ENCODE measurements at places on chromosomes 6 and 20. TPM values are rescaled to one million over a fixed set of nuclear protein-coding genes. Genes with fewer than 3 reads are reported as not detected.

Gene PCSK2
- not detected for total RNA-seq

Gene C20orf204
- 1.9 TPM for total RNA-seq

Gene LZTS3
- 5.2 TPM for total RNA-seq

Gene SYCP2
- total RNA-seq, result 39.7 TPM

Gene LY6G6F
- total RNA-seq, result not detected

Gene PTK6
- total RNA-seq, result 6.5 TPM

Gene PPDPF
- total RNA-seq, result 241 TPM

Gene EYS
- total RNA-seq, result not detected

Gene SEMG1
- total RNA-seq, result not detected

Gene C6orf15
- total RNA-seq, result not detected

Gene KIF25
- 0.44 TPM for total RNA-seq

Gene MMS22L
- 28.5 TPM for total RNA-seq

Gene VPS52
- 77.7 TPM for total RNA-seq

Gene CAGE1
- not detected for total RNA-seq

Gene VWA7
- total RNA-seq, result 4.3 TPM

Gene ANKRD60
- total RNA-seq, result not detected

Gene PSMG4
- 27.0 TPM for total RNA-seq

Gene RNF114
- total RNA-seq, result 70.0 TPM

Gene CDH4
- not detected for total RNA-seq

Gene ADGRB3
- total RNA-seq, result 0.10 TPM

Gene NKX2-2
- total RNA-seq, result not detected

Gene PPP1R16B
- total RNA-seq, result 0.92 TPM

Gene GJA10
- not detected for total RNA-seq

Gene GHRH
- total RNA-seq, result not detected

Gene EPPIN
- total RNA-seq, result not detected

Gene SLC17A2
- total RNA-seq, result not detected

Gene YTHDF1
- total RNA-seq, result 43.0 TPM

Gene HLA-DOB
- 0.39 TPM for total RNA-seq

Gene GPR31
- total RNA-seq, result not detected

Gene CLIC5
- 0.05 TPM for total RNA-seq

Gene PPP2R5D
- 63.6 TPM for total RNA-seq

Gene PBOV1
- not detected for total RNA-seq

Gene NKX2-4
- not detected for total RNA-seq

Gene SNAI1
- total RNA-seq, result 8.8 TPM

Gene APCDD1L
- 0.62 TPM for total RNA-seq

Gene CCDC170
- not detected for total RNA-seq

Gene PRR18
- 0.23 TPM for total RNA-seq

Gene RAD21L1
- 1.0 TPM for total RNA-seq

Gene MRAP2
- 2.5 TPM for total RNA-seq

Gene HLA-G
- total RNA-seq, result 0.62 TPM

Gene GPLD1
- 0.98 TPM for total RNA-seq

Gene PRSS35
- total RNA-seq, result 0.10 TPM

Gene CCR6
- not detected for total RNA-seq

Gene GNMT
- 0.72 TPM for total RNA-seq

Gene TAP1
- 74.7 TPM for total RNA-seq

Gene UNC93A
- not detected for total RNA-seq

Gene C6orf132
- 12.9 TPM for total RNA-seq

Gene ZBP1
- not detected for total RNA-seq

Gene HS3ST5
- 0.05 TPM for total RNA-seq

Gene ZNF334
- total RNA-seq, result 0.28 TPM

Gene MTFR2
- 12.8 TPM for total RNA-seq

Gene C6orf120
- total RNA-seq, result 31.5 TPM

Gene RBM24
- 23.0 TPM for total RNA-seq
